Cerebellum (tissue), 4 donors: ENCODE measurements at places on chromosomes 6 and 20. TPM values are rescaled to one million over a fixed set of nuclear protein-coding genes. Genes with fewer than 3 reads are reported as not detected.

Gene LGSN
- total RNA-seq: not detected

Gene COL10A1
- total RNA-seq: 0.09 TPM

Gene PRR18
- total RNA-seq: 0.54 TPM

Gene CLPSL2
- total RNA-seq: not detected

Gene VGLL2
- total RNA-seq: not detected

Gene CCM2L
- total RNA-seq: 4.8 TPM

Gene DOK5
- total RNA-seq: 23.6 TPM

Gene C4B
- 8.6 TPM for total RNA-seq

Gene SASH1
- total RNA-seq: 34.3 TPM

Gene BCL2L1
- 30.4 TPM for total RNA-seq

Gene SLC4A11
- total RNA-seq: 0.36 TPM

Gene CUTA
- total RNA-seq: 66.1 TPM

Gene PSMB9
- 1.4 TPM for total RNA-seq

Gene DDAH2
- 69.0 TPM for total RNA-seq
